Vagina (tissue), 2 donors: ENCODE measurements at places on chromosomes 4 and X.

DNA sequence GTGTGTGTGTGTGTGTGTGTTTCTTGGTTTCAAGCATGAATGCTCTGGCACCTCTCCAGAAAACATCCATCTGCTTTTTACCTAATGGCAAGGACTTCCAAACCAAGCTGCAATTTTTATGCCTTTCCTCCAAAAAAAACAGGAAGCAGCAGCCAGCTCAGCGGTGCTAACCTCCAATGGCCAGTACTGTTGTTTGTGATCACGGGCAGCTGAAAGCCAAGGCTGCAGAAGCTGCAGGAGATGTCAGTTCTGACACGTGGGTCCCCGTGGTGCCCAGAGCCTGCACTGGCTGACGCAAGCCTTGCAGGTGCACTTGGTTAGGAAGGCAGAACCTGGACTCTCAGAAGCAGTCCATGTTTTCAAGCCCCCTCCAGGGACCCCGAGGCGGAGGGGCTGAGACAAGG is 313.6 kb upstream of the DDX53 start:
- no peak for DNase-seq

- no peak for DNase-seq
These were observed 260.9 kb upstream of the RPS6KA3 start for GRCh38 chrX:20527558-20528011.

GRCh38 chr4:99714179-99714578 is 56.6 kb upstream of the C4orf54 start:
- DNase-seq = no peak

GRCh38 chr4:163486321-163486720 is 8.2 kb upstream of the TMA16 start:
- no peak for DNase-seq

DNA sequence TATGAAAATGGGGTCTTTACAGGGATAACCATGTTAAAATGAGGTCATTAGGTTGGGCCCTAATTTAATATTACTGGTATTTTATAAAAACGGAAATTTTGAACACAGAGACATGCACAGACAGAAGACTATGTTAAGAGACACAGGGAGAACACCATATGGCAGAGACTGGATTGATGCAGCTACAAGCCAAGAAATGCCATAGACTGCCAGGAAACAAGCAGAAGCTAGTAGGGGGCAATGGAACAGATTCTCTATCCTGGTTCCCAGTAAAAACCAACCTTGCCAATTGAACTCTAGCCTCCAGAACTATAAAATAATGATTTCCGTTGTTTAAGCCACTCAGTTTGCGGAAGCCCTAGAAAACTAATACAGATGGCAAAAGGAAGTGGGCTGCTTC is 6.6 kb upstream of the GUF1 start:
- DNase-seq = no peak

- no peak for DNase-seq
These were observed 213.6 kb downstream of the CBLL2 start for GRCh38 chrX:22486296-22486695.

- DNase-seq = no peak
These were observed 283.9 kb downstream of the NKX6-1 start for GRCh38 chr4:84215217-84215616.
